ENCODE measurements at places on chromosomes 4 and X. TPM values are rescaled to one million over a fixed set of nuclear protein-coding genes. Genes with fewer than 3 reads are reported as not detected.

Gene NPY1R
- not detected for total RNA-seq

Gene SUPT20HL2
- not detected for total RNA-seq

Gene KCND1
- total RNA-seq: 2.1 TPM

Gene PAGE1
- not detected for total RNA-seq

Gene PTTG2
- not detected for total RNA-seq

Gene LUZP4
- total RNA-seq: not detected

Gene YY2
- total RNA-seq: 1.6 TPM

Gene RAB33A
- 0.49 TPM for total RNA-seq

Gene TCP11X2
- 0.16 TPM for total RNA-seq

Gene ANXA10
- total RNA-seq: not detected

Gene PNPLA4
- total RNA-seq: 7.8 TPM

Gene TKTL1
- total RNA-seq: not detected

Gene PRR32
- not detected for total RNA-seq

Gene KIF4A
- 2.3 TPM for total RNA-seq

Gene ITGB1BP2
- 0.49 TPM for total RNA-seq
